Fibroblast of the aortic adventitia (primary cell): ENCODE measurements at places on chromosomes 1 and 21. TPM values are rescaled to one million over a fixed set of nuclear protein-coding genes. Genes with fewer than 3 reads are reported as not detected.

GRCh38 chr1:90313778-90314177 lies 318.9 kb downstream of the ZNF326 start:
- no peak for DNase-seq

DNA sequence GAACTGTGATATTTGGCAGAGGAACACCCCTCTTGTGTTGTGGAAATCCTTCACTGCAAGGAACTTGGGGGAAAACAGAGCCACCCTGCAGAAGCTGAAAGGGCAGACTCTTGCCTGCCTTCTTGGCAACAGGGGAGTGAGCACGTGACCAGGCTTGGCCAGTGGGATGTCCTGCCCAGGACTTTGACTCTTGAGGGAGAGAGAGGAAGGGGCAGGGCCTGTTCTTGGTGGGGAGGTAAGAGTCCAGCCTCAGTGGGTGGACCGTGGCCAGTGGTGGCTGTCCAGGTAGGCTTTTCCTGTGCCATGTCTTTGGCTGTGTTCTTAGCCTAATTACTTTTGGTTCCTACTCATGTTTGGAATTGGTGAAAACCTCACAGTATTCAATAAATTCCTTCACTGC lies 8.6 kb upstream of the AK2 start:
- DNase-seq: no peak

CYYR1 gene
- 0.09 TPM in 1 of 2 replicates, not detected in the other for total RNA-seq

GPR3 gene
- total RNA-seq: 0.99 TPM in 1 of 2 replicates, not detected in the other
